ENCODE measurements at places on chromosomes 1 and 21.

DNA sequence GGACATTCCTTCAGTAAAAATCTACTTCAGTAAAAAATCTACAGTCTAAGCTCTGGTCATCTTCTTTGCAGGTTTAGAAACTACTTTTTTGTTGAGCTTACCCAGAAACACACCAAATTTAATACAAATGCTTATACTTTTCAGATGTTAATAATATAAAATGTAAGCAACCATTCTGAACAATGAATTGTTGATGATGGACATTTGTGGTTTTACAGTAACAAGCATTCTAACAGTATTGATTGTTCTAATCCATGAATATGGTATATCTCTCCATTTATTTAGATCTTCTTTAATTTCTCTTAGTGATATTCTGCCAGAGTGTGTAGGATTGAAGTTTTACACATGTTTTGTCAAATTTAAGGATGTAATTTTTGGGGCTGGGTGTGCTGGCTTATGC lies 27.0 kb upstream of the SRSF10 start:
- DNase-seq = no peak

DNA sequence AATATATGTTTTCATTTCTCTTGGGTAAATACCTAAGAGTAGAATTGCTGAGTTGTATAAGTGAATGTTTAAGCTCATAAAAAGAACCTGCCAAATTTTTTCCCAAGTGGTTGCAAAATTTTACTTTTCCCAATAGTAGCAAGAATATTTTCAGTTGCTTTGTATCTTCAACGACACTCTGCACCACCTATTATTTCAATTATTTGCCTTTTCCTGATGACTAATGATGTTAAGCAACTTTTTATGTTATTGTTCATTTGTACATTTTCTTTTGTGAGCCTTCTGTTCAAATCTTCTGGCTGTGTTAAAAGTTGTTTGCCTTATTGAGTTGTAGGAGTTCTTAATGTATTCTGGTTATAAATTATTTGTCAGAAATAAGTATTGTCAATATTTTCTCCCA lies 299.1 kb upstream of the NRIP1 start:
- no peak for DNase-seq

DNA sequence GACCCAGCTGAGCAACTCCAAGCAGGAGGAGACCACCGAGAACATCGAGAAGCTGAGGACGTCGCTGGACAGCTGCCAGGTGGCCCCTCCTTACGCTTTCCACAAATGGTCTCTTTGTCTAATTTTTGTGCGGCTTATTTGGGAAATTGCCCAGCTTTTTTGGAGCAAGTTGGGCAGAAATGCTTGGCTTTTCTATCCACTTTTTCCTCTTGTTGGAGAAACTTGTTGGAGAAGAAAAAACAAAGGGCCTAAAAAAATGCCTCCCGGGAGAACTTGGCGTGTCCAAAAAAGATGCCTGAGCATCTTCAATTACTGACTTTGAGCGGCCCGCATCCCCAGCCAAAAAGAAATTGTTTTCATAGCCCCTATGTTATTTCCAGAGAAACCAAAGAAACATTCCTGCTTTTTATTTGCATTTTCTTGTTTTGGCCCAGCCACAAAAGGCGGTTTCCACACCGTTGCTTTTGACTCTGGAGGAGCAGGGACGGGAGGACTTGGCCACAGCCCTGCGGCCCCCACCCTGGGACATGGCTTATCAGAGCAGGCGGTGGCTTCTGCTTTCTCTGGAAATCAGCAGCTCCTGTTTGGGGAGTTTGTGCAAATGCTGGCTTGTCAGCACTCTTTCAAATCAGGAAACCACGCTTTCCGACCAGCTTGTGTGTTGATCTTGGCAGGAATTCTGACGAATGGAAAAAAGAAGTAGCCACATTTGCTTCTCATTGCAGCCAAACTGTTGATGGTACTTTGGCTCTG lies 81.2 kb upstream of the EFHD2 start:
- no peak for DNase-seq

- no peak for DNase-seq
Observed at GRCh38 chr1:38440402-38440801, 393.8 kb upstream of the POU3F1 start.

- no peak for DNase-seq
Observed at GRCh38 chr1:109617291-109617801, 2.1 kb downstream of the GNAT2 start.

Data from effector CD4-positive, alpha-beta T cell (primary cell).